ENCODE measurements at places on chromosomes 13 and 19. TPM values are rescaled to one million over a fixed set of nuclear protein-coding genes. Genes with fewer than 3 reads are reported as not detected.

- DNase-seq = no peak
Measured at GRCh38 chr13:36512771-36513170, 80.5 kb downstream of the CCNA1 start.

- DNase-seq = no peak
Measured at GRCh38 chr13:112810608-112811007, 120.8 kb downstream of the ATP11A start.

GRCh38 chr13:44698066-44698465, 121.9 kb upstream of the TSC22D1 start:
- DNase-seq = no peak

DNA sequence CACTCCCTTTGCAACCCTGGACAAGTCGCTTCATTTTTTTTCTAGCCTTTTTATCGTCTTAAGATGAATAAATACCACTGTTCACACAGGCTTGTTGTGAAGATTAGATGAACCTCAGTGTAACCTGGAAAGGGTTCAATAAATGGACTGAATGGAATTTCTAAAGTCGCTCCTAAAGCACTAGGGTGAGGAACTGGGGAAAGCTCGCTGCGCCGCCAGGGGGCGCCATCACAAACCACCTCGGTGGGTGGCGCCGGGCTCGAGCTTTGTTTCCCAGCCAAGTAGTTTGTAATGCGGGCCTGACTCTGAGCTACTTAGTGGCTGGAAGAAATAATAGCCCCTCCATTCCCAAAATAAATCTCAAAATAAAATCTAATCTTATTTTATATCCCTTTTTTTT, 2.2 kb upstream of the CEACAM6 start:
- DNase-seq = peak; percentile 69

- DNase-seq = no peak
Measured at GRCh38 chr19:9407827-9408226, 27.5 kb downstream of the ZNF266 start.

- DNase-seq = no peak
Measured at GRCh38 chr19:23521471-23521870, 126.2 kb upstream of the ZNF91 start.

NUP62 gene
- 70.1 TPM for total RNA-seq
